ENCODE measurements at places on chromosomes 13 and 19. TPM values are rescaled to one million over a fixed set of nuclear protein-coding genes. Genes with fewer than 3 reads are reported as not detected.

DNA sequence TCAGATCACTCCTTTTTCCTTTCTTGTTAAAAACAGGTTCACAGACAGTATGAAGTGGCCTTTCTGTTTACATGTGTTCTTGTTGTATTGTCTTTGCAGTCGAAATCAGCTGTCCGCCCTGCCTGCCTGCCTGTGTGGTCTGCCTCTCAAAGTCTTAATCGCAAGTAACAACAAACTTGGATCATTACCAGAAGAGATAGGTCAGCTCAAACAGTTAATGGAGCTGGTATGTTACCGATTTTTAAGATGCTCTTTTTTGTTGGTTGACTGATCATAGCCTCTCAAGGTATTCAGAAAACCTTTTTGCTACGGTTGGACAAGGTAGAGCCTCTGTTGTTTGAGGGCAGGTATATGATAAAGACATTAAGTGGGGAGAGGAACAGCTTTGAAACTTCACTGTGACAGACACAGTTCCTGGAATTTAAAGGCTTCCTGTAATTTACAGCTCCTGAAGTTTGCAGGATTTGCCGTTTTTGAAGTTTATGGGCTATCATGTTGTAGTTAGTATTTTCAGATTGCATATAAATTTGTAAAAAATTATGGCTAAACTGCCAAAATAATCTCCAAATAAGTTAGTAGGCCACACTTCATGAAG, 116.1 kb downstream of the LRCH1 start:
- DNase-seq: no peak

DNA sequence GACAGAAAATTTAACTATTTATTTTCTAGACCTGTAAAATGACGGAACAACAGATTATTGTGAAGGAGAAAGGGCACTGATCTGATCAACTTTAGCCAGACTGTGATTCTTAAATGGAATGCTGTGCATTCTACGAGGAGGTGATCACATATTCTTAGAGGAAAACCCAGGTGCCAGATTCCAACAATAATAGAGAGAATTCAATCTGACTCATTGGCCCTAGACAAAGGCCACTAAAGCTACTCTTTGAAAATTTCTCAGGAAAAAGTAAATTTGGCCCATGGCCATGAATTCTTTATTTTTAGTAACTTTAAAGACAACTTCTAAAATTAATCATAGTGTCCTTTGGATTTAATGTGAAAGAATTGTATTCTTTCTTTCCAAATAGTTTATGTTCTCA, 58.6 kb upstream of the POSTN start:
- no peak for DNase-seq

DNA sequence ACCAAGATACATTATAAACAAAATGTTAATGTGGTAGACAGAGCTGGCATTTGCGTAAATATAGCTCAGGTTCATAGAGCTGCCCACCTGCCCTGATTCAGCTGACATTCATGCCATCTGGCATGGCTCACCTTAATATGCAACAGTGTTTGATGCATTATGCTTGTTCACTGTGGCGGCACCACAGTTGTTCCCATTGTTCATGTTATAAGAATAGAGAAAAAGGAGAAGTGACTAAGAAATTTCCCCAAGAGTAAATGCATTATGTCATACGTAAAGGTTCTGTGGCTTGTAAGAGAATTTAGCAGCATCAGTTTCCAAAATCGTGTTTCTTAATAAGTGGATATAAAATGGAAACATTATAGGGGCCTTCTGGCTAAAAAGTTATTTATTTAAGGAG, 4.5 kb downstream of the CCNA1 start:
- no peak for DNase-seq

MISP gene
- total RNA-seq: 17.8 TPM

DNA sequence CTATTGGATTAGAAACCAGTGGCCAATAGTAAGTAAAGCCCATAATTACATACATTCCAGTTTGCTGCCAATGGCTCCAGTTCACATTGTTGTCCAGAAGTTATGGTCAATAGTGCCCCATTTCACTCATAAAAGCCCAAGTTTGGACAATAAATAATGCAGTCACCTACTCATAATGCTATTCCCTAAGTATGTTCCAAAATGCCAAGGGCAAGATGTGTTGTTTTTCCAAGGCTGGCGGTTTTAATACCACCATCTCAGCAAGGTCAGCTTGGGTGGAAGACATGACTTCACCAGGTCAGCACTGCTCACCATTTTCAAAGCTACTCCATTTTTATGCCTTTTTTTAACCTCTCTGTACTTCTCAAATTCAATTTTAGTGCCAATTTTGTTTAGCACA, 32.7 kb downstream of the KCTD12 start:
- no peak for DNase-seq

GRCh38 chr19:6458695-6459261, 814 bp downstream of the SLC25A23 start:
- DNase-seq: no peak

PCDH20 gene
- 3.0 TPM for total RNA-seq

DNA sequence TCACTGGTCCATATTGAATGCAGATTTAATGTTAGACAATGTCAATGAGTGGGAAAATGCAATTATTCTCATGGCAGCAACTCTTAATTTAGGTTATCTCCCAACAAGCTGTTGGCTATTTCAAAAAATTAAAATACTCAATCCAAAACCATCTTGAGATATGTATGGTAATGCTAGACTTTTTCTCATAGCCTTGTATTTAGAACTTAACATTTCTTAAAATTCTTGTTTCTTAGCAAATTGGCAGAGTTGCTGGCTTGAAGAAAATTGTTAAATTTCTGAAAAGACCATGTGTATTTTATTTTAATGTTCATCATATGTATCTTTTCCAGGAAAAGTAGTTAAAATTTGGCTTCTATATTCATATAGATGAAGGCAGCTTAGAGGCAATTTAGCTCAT, 1355.1 kb downstream of the PCDH9 start:
- no peak for DNase-seq

GRCh38 chr13:109748677-109749076, 37.7 kb downstream of the IRS2 start:
- DNase-seq: no peak

DNA sequence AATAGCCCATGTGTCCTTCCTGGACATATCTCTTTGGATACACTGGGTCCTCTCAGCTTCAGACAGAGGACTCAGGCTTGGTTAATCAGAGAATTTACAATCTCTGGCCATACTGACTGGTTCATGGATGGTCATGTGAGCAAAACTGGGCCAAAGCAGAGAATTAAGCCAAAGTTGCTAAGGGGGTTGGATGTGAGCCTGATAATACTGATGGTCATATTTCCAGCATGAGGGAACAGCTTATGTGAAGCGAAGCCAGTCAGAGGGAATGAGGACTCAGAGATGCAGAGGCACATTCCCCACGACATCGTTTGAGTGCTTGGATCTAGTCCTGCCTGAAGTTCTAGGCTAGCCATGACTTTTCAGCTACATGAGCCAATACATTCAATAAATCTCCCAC, 22.0 kb upstream of the LRRC4B start:
- DNase-seq: no peak

NBEA gene
- 14.6 TPM for total RNA-seq

GRCh38 chr19:29772696-29773095, 39.1 kb upstream of the CCNE1 start:
- DNase-seq: no peak

DNA sequence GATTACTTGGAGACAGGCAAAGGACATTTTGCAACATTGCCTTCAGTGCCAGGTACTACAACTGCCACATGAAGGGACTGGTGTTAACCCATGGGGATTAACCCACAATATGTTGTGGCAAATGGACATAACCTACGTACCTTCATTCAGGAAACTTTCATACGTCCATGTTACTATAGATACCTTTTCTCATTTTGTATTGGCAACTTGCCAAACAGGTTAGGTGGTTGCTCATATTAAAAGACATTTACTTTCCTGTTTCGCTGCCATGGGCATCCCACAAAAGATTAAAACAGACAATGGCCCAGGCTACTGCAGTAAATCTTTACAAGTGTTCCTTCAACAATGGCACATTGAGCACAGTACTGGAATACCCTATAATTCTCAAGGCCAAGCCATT, 925.3 kb downstream of the SLITRK6 start:
- no peak for DNase-seq

DNA sequence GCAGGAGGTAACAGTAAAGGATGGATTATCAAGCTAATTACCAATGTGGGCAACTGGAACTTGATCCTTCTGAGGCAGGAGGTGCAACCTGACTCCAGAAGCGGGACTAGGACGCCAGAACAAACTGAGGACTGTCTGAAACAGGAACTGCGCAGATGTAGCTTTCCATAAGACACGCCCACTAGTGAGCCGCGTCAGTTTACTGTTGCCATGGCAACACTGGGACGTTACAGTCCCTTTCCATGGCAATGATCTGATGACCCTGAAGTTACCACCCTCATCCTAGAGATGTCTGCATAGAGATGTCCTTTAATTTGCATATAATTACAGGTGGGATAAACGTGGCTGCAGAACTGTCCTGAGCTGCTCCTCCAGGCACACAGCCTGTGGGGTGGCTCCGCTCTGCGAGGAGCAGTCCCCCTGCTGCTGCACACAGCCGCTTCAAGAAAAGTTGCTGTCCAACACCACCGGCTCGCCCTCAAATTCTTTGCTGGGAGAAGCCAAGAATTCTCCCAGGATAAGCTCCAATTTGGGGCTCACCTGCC, 816.6 kb downstream of the UQCRFS1 start:
- DNase-seq: peak; percentile 69

GRCh38 chr19:42311657-42312056, 1.5 kb upstream of the TMEM145 start:
- no peak for DNase-seq

DNA sequence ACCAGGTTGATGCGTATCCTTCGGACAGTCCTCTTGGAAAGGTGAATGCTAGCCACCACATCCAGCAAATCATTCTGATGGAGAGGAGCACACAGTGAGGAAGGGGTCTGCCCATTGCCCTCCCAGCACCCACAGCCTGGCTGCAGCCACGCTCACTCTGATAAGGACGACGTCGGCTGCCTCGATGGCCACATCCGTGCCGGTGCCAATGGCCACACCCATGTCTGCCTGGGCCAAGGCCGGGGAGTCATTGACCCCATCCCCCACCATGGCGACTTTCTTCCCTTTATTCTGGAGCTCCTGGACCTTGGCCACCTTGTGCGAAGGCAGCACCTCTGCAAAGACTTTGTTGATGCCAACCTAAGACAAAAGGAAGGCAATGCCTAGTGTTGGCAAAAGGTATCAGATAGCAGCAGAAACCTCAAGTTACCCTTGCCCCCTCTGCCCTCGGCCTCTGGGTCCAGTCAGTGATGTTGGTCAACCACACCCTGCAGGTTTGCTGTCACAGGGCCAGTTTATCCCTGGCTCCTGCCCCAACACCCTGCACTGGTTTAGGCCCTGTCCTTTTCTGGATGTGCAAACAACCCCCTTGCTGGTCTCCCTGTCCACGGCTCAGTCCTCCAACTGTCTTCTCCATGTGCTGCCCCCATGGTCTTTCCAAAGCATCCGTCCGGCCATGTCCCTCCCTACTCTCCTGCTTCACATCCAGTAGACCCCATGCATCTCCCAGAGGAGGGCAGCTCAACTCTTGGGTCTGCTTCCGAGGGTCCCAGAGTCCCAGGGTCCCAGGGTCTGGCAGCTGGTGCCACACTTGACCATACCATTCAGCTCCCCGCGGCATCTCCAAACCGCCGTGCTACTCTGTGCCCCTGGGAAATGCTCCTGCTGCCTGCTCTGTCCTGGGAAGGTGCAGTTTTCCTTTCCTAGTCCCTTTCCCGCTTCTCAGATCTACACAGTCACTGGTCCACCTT, 73.6 kb downstream of the ATP7B start:
- DNase-seq: no peak

GRCh38 chr19:45408830-45409556, 2.5 kb downstream of the POLR1G start:
- no peak for DNase-seq

DNA sequence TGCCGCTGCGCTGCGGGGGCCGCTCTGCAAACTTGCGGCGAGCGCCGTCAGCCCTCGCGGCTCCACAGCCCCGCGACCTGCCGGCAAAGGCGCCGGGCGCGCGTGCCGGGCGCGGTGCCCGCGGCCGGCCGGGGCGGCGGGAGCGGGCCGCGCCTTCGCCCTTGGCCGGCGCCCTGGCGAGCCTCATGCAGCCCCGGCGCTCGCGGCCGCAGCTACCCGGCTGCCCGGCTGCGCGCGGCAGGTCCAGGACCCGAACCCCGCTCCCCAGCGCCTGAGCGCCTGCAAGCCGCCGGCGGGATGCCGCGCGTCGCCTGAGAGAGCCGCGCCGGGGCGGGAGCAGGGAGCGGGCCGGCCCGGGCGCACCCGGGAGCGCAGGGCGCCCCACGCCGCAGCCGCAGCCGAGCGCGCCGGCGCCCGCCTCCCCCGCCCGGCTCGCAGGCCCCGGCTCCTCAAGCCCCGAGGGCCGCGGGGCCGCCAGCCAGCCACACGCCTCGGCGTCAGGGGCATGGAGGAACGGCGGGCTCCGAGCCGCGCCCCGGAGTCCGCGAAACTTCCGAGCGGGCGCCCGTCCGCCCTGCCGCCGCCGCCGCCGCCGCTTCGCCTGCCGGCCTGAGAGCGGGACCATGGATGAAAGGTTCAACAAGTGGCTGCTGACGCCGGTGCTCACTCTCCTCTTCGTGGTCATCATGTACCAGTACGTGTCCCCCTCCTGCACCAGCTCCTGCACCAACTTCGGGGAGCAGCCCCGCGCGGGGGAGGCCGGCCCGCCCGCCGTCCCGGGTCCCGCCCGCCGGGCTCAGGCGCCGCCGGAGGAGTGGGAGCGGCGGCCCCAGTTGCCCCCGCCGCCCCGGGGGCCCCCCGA, 564 bp downstream of the HS6ST3 start:
- peak; percentile 74 for DNase-seq

- DNase-seq: no peak
Observed at GRCh38 chr13:108682714-108683113, 53.3 kb downstream of the MYO16 start.

SERPINE3 gene
- not detected for total RNA-seq

SLC8A2 gene
- total RNA-seq: 0.94 TPM

SULT2B1 gene
- 2.3 TPM for total RNA-seq

DNA sequence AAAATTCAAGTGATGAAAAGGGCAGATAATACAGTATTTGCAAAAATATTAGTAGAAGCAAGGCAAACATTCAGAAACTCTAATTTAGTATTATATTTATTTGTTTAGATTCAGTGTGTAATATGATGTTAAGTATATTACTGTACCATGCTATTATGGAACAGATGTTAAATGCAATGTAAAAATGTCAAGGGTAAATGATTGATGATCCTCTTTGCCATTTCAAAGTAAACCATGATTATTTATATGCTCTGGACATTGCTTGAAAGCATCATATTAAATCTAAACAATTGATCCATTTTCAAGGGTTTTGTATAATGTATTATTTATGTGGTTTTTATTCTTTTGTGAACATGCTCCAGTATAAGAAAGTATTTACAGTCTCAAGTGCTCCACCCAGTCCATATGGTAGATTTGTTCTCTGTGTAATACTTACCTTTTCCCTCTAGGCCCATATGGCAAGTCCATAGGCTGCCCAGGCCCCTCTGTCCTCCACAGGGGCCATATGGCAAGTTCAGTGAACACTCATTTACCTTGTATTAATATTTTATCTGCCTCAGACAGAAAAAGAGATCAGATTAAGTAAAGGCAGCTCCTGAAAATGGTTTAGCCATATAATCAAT, 353.5 kb downstream of the DACH1 start:
- no peak for DNase-seq

Measured in kidney (tissue), 22 donors.